Activated naive CD8-positive, alpha-beta T cell treated with anti-CD3 and anti-CD28 coated beads, Interleukin-2, amount 50 U/mL, for 16 hours (primary cell): ENCODE measurements at places on chromosomes 5 and 9.

GRCh38 chr9:19946441-19947109 lies 157.7 kb upstream of the SLC24A2 start:
- DNase-seq, result no peak

DNA sequence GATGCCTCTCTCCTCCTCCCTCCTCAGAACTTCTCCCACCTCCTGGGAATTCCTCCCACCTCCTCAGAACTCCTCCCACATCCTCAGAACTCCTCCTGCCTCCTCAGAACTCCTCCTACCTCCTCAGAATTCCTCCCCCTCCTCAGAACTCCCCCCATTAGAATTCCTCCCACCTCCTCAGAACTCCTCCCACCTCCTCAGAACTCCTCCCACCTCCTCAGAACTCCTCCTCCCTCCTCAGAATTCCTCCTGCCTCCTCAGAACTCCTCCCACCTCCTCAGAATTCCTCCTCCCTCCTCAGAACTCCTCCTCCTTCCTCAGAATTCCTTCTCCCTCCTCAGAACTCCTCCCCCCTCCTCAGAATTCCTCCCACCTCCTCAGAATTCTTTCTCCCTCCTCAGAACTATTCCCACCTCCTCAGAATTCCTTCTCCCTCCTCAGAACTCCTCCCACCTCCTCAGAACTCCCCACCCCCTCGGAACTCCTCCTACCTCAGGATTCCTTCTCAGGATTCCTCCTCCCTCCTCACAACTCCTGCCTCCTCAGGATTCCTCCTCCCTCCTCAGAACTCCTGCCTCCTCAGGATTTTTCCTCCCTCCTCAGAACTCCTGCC lies 23.9 kb downstream of the SLC46A2 start:
- DNase-seq, result no peak

DNA sequence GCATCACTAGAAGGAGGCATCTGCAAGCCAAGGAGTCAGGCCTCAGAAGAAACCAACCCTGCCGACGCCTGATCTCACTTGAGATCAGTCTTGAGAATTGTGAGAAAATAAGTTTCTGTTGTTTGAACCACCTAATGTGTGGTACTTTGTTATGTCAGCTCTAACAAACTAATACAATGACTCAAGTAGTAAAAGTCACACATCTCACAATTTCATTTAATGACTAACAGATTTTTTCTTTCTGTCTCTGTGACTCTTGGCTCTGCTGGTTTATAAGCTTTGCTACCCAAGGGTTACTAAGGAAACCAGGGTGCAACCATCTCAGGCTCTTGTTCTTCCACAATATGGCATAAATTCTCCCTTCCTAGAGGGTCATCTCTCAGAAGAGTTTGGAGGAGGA lies 315.8 kb upstream of the GRAMD2B start:
- DNase-seq, result no peak

DNA sequence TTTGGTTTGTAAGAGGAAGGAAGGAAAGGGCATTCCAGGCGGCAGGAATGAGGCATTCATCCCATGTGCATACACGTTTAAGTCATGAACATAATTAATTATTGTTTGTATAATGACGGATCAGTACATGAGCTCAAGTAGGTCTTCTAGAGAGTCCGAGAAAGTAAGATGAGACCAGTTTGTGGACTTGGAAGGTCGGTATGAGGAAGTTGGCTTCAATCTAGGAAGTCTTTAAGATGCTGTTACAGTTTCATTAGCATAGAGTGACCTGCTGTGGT lies 2.1 kb downstream of the GTF3C4 start:
- DNase-seq, result no peak

GRCh38 chr9:78900500-78900899 lies 603.6 kb downstream of the PSAT1 start:
- no peak for DNase-seq

- DNase-seq, result no peak
Observed at GRCh38 chr5:56517011-56517416, 283.9 kb upstream of the ANKRD55 start.

DNA sequence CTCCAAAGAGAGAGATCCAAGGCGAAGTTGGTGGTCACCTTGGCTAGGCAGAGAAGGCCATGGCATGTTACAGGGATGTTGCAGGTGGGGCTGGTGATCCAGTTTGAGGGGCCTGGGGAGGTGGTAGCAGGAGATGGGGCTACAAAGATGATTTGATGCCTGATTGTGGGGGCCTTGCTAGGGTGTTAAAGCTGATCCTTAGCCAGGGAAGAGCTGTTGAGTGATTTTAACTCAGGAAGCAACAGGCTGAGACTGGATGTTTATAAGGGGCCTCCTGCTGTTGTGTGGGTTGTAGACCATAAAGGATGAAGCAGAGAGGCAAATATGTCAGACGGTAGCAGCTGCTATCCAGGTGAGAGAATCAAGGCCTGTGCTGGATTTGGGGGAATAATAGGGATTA lies 19.0 kb upstream of the SMAD5 start:
- no peak for DNase-seq

- no peak for DNase-seq
Observed at GRCh38 chr9:93219692-93220091, 35.8 kb downstream of the WNK2 start.

GRCh38 chr9:119963798-119964372 lies 594.6 kb upstream of the BRINP1 start:
- DNase-seq, result no peak

GRCh38 chr9:89743573-89744254 lies 138.9 kb downstream of the GADD45G start:
- DNase-seq, result peak; percentile 11

GRCh38 chr5:96209829-96210228 lies 223.2 kb downstream of the PCSK1 start:
- DNase-seq, result no peak

DNA sequence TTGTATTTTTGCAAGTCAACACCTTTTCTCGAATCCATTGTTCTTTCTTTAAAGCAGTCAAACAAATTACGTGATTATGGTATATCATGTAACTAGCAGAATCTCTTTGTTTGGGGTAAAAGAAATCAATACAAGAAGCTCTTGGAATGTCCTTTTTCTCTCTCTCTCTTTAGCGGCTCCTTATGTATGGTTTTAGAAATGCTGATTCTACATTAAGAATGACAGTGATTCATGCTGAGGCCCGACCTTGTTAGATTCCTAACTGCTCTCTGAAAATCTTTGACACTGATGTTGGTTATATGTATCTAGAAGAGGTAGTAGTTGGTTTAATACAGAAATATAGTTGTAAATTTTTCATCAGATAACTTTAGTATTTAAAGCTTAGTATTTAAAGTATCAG lies 76.4 kb downstream of the SNX24 start:
- no peak for DNase-seq

DNA sequence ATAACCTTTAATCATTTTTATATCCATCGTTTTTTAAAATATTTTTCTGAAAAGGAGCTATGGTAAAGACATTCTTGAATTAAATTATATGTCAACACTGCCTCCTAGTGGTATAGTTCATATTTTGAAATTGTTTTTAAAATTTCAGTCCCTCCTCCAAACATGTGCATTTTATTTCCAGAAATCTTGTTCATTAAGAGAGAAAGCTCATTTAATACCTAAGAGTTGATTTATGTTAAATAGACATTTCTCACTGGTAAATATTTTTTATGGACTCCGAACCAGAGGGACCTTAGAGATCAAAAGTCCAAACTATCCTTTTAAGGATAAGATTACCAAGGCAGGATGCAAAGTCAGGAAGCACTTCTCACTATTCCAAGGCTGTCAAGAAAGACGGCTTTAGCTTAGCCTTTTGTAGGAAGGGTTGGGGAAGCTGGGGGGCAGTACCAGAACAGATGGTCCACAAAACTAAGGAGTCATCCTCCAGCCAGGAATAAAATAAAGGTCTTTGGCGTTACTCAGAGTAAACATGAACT lies 21.6 kb downstream of the BHMT start:
- no peak for DNase-seq

DNA sequence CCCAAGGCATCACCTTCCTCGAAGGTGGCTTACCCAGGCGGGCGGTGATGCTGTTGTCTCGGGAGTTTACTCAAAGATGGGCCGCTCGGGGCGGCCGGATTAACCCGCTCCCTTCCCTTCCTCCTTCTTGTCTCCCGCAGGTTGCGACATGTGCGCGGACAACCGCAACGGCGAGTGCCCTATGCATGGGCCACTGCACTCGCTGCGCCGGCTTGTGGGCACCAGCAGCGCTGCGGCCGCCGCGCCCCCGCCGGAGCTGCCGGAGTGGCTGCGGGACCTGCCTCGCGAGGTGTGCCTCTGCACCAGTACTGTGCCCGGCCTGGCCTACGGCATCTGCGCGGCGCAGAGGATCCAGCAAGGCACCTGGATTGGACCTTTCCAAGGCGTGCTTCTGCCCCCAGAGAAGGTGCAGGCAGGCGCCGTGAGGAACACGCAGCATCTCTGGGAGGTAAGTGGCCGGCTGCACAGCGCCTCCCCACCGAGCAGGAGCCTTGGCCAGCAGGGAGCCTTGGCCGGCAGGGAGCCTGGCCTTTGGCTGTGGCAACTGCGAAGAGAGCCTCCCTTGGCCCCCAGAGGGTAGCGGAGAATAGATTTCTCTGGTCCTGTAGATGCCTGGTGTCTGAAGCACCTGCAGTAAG lies 10.6 kb downstream of the PRDM6 start:
- no peak for DNase-seq

GRCh38 chr9:97864396-97864795 lies 11.4 kb downstream of the FOXE1 start:
- no peak for DNase-seq

DNA sequence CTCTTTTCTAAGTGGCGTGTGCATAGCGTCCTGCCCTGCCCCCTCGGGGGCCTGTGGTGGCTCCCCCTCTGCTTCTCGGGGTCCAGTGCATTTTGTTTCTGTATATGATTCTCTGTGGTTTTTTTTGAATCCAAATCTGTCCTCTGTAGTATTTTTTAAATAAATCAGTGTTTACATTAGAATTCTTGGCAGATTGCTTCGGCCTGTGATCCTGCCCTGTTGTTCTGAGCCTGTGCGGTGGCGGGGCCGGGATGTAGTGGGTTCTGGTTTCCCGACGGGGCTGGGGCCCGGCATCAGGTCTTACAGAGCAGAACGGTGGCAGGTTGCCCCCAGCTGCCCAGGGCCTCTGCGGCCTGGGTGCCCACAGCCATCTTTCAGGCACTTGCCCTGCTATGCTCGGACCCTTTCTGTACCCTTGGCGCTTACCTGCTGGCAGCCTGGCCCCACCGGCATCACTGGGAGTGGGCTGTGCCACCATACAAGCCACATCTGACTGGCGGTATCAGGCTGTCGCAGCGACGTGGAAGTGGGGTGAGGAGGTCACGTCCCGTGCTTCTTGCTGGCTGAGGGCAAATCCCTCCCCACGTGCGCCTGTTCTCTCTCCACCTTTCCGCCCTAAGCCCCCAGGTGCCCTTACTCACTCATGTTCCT lies 9.0 kb downstream of the QRFP start:
- DNase-seq, result no peak

DNA sequence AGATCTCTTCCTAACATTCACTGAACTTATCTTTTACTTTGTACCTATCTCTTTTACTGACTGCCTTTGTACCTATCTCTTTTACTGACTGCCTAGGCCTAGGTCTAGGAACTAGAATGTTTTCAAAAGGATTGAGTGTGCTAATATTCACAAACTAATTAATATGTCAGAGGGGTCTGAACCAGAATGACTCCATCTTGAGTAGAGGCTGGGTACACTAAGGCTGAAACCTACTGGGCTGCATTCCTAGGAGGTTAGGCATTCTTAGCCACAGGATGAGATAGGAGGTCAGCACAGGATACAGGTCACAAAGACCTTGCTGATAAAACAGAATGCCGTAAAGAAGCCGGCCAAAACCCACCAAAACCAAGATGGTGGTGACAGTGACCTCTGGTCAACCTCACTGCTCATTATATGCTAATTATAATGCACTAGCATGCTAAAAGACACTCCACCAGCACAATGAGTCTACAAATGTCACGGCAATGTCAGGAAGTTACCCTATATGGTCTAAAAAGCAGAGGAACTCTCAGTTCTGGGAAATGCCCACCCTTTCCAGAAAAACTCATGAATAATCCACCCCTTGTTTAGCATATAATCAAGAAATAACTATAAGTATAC lies 2.5 kb upstream of the RHOBTB3 start:
- no peak for DNase-seq

GRCh38 chr9:34125681-34126206 lies 754 bp downstream of the DCAF12 start:
- DNase-seq, result no peak

GRCh38 chr5:32711681-32712480 lies 760 bp downstream of the NPR3 start:
- DNase-seq, result no peak

- no peak for DNase-seq
Observed at GRCh38 chr5:16160706-16161105, 18.9 kb downstream of the MARCHF11 start.

- DNase-seq, result no peak
Observed at GRCh38 chr5:156076912-156077311, 250.1 kb upstream of the SGCD start.

GRCh38 chr5:91562922-91563321 lies 179.8 kb upstream of the ARRDC3 start:
- no peak for DNase-seq

GRCh38 chr9:130661451-130662098 lies 2.8 kb upstream of the PRDM12 start:
- no peak for DNase-seq

DNA sequence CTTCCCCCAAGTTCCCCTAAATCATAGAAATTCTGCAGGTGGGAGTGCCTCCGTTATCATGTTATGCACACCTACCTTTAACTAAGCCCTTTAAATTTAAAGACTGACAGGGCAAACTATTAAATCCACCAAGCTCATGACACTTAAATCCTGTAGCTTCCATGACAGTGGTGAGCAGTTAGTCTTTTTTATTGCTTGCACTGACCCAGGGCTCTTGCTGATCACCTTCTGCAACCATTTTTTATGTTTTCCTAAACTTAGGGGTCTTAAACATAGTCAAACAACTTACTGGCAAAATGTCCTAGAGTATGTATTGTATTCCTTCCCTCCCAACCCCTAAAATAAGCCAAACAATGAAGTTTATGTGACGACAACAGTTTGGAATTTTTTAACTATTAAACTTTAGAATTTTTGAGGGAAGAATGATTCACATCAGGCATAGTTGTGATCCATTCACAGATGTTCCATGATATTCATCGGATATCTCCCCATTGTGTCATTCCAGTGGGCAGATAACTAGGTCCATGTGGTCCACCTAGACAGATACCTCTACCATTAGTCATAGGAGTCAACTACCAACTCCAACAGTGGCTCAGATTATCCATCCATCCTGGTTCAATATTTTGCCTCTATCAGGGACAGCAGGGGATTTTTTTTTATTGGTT lies 283.1 kb downstream of the ADAMTS6 start:
- DNase-seq, result no peak

DNA sequence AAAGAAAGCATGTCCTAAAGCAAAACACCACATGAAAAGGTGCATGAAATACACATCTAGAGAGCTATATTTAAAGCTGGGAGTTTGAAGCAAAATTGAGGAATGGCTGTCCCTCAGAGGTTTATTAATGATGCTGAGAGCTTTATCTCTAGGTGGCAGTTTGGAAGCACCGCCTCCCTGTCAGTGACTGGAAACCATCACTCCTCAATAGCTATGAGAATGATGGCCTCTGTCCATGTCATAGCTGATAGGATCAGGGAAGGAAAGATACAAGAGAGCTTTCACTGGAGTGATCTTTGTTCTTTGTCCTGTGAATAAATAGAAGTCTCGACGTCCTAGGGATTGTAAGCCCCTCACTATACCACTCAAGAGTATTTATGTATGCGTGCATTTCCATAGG lies 110.5 kb downstream of the NUDT12 start:
- no peak for DNase-seq
